ENCODE measurements at places on chromosomes 4 and X.

DNA sequence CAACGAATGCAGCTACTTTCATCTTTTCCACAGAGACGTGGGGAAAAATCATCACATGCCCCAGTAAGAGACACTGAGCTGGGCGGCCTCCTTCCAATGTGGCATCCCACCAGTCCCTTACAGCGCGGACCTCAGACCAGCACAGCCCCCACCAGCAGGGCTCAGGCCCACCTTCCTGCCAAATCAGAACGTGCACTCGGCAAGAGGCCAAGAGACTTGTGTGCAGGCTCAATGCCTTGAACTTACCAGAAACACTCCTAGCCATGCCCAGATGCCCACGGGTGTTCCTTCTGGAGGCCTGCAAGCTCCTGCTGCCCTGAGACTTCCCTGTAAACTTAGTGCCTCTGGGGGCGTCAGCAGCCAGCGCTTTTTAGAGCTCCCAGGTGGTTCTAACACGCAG lies 31.2 kb downstream of the WDR1 start:
- no peak for DNase-seq

DNA sequence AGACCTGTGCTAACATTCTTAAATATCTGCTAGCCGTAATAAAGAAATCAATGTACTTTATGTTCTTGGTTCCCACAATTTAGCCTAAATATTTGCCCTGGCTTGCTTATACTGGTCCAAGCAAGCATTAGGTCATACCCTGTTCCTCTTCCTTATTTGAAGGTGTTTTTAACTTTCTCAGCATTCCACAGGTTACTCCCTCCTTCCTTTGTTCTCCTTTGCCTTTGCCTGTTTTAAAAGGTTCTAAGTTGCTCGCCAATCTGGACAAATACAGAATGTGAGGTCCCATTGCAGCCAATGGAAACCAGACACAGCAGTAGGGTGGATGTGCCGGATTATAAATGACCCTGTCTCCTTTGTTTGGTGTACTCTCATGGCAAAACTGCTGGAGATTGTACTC lies 436.8 kb upstream of the PCDH7 start:
- no peak for DNase-seq

- DNase-seq: no peak
These were observed 114.3 kb upstream of the GPC4 start for GRCh38 chrX:133529578-133529977.

DNA sequence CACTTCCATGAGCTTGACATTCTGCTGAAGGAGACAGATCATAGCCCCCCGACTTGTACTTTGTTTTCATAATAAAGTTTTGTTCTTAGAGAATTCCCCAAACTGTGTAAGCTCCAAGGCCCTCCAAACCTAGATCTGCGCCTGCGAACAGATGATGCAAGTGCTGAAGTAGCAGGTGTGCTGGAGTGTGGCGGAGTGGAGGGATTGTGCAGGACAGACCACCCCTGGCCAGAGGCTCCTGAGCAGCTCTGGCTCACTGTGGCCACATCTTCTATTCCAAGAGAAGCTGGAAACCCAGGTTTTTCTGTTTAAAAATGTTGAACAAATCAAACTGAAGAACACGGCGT lies 46.4 kb downstream of the TBC1D14 start:
- DNase-seq: no peak

- no peak for DNase-seq
These were observed 78.7 kb downstream of the SUPT20HL2 start for GRCh38 chrX:24235084-24235710.

GRCh38 chr4:20359692-20360091 lies 108.0 kb downstream of the SLIT2 start:
- no peak for DNase-seq

GRCh38 chr4:140308366-140309123 lies 64.9 kb upstream of the SCOC start:
- no peak for DNase-seq

GRCh38 chr4:38765382-38765781 lies 17.4 kb downstream of the TLR10 start:
- DNase-seq: no peak

- DNase-seq: no peak
These were observed 61.6 kb upstream of the PRPS1 start for GRCh38 chrX:107566604-107567262.

- DNase-seq: no peak
These were observed 3.4 kb upstream of the SLC35A2 start for GRCh38 chrX:48914593-48915493.

DNA sequence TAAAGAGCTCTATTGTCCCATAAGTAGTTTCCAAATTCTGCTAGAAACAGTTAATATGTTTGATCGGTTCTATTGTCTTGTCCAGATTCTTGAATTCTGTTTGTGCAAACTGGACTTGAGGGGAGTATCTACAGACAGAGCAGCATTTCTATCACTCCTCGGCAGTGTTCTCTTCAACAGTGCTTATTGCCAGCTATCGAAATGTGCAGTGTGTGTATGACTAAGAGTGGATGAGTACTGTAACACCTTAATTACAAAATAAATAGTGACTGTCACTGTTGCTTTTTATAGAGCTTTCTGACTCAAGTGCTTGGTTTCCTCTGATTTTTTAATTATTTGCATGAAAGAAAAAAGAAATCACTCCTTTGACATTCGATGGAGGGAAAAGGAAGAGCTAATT lies 274.6 kb downstream of the RPA4 start:
- DNase-seq: no peak

- no peak for DNase-seq
These were observed 189.9 kb downstream of the INPP4B start for GRCh38 chr4:142656178-142656577.

GRCh38 chr4:71429962-71430361 lies 91.1 kb downstream of the SLC4A4 start:
- no peak for DNase-seq

GRCh38 chrX:48648336-48648751 lies 35.3 kb upstream of the WAS start:
- peak; percentile 7 for DNase-seq

DNA sequence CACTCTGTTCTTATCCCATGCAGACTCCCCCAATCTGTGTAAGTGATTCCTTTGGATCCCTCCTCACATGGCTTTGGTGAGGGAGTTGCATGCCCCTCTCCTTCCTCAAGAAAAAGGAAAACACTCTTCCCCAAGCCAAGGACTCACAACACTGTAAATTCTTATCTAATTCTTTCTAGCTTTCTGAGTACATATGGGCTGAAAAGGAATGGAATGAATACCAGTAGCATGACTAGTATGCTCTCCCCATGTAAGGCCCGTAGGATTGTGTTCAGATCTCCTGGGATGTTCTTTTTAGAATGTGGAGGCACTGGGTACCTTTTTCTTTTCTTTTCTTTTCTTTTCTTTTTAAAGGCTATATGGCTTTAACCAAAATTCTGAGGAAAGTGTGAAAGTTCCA lies 17.0 kb upstream of the MAGED1 start:
- no peak for DNase-seq

DNA sequence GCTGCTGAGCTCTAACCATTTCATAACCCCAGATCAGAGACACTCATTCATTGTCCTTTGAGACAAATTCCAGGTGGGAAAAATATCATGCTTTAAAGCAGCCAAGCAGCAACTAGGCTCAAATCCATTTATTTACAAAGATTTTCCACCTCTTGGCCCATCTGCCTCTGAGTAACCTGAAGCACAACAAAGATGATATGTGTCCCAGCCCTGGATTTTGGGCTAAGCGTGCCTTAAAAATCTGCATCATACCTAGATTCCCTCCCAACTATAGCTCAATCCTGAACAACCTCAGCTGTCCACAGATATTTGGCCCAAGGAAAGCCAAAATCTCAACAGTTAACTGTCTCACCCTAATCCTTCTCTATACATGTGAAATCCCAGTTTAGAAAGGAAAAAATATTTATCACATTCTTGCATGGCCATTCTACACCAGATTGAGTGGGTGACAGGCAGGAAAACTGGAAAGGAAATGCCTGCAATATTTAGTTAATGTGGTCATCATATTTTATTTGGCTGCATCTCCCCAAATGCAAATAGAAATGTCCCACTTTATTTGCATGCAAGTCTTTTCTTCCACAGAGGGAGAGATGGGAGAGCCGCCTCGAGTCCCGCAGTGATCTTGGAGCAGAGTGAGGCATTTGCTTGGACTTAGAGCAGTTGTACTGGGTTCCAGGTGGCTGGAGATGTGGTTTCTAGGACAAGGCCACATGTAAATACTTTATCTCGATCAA lies 146.4 kb upstream of the EOLA2 start:
- no peak for DNase-seq

DNA sequence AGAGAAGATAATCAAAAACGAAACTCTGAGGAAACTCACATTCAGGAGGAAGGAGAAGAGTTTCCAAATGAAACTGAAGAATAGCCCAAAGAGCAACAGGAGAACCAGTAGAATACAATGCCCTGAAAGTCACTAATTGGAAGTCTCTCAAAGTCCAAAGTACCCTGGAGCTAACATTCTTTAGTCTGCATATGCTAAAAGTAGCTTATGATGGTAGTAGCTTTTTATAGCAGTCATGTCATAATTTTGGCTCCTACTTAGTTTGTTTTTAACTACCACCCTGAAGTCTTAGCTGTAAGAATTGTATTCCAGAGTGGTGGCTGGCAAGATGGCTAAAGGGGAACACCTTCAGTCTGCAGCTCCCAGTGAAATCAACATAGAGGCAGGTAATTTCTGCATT lies 100.3 kb upstream of the FGF16 start:
- DNase-seq: no peak

DNA sequence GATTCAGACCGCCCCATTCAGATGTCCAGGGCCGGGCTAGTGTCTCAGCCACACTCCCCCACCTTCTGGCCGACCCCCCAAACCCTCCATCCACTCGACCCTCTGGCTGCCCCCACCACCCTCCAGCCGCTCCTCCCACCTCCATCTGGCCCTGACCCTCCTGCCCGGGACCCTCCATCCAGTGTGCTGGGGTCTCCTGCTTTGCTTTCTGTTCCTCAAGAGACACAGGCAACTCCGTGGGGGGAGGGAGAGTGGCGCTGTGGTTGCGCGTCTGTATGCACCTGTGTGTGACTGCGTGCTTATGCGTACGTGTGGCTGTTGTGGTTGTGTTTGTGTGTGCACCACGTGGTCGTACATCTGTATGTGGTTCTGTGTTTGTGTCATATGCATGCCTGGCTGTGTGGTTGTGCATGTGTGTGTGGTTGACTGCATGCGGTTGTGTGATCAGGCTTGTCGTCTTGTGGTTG lies 33.3 kb downstream of the CPLX1 start:
- DNase-seq: peak; percentile 32

- DNase-seq: no peak
These were observed 6.0 kb upstream of the CWH43 start for GRCh38 chr4:48979914-48980579.

GRCh38 chrX:140040386-140040785 lies 75.1 kb upstream of the CXorf66 start:
- no peak for DNase-seq

DNA sequence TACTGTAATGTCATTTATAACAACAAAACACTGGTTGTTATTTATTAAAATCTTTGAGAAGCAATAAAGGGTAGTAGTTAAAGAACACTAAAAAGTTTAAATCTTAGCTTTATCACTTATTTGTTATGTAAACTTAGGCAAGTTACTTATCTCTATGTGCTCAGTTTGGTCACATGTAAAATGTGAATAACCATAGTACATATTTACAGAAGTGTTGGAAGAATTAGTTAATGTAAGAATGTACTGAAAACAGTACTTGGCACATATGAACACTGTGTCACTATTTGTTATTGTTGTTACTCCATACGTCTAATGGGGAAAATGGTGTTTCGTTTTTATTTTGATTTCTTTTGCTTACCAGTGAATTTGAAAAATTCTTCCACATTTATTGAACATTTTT lies 9.1 kb downstream of the NEK1 start:
- DNase-seq: no peak

GRCh38 chrX:114626323-114626722 lies 42.4 kb downstream of the HTR2C start:
- no peak for DNase-seq

GRCh38 chr4:187302457-187303150 lies 578.9 kb upstream of the FAT1 start:
- no peak for DNase-seq

- peak; percentile 24 for DNase-seq
These were observed 253.5 kb upstream of the GATB start for GRCh38 chr4:152014280-152014679.

DNA sequence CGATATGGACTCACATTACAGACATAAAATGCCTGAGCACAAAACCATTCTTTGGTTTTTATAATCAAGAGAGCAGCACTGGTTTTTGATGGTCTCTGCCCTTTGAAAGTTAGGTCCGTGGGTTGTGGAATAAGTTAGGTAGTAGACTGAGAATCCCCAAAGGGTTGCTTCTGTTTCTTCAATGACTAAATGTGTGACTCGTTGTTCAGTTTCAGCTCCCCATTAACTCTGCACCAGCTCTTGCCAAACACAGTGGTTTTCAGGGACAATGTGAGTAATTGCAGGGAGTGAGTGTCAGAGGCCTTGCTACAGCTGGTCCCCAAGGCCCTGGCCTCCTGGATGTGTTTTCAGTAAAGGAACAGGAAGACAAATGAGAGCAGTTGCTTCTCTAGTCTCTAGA lies 24.8 kb downstream of the SMIM20 start:
- DNase-seq: no peak

GRCh38 chr4:56958111-56958517 lies 19.3 kb downstream of the NOA1 start:
- no peak for DNase-seq

DNA sequence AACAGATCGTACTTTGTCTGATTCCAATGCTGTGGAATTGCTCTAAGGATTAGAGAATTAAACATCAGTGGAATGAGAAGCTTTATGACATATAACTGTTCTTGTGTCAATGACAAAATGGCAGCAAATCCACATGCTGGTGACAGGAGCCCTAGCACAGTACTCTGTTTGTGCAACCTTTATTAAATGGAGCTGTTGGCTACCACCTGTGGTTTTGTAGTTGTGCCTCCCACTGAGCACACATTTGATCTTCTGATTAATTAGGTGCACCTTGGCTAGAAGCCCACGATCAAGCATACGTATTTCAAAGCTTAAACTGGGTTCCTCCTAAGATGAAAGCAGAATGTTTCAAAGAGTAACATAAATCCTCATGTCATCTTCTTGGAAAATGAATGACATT lies 394.0 kb upstream of the IGFBP7 start:
- DNase-seq: no peak

- DNase-seq: no peak
These were observed 52.3 kb upstream of the TRPC5OS start for GRCh38 chrX:111823703-111824102.

- no peak for DNase-seq
These were observed 7.9 kb upstream of the NALF2 start for GRCh38 chrX:69496183-69496582.

DNA sequence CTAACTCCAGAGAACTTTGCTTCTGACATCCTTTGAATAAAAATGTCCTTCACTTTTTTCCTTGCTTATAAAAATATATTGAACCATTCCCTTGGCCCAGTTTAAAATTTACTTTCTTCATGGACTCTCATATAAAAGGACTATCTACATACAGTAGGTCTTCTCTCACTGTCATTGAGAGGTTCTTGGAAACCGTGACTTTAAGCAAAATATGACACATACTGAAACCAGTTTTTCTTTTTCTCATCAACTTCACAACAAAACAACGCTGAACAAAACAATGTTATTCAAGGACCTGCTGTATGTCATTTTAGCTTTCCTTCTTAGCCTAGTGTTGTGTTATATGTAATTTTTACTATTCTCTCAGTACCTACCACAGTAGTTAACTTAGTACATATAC lies 496.8 kb downstream of the CENPC start:
- DNase-seq: no peak

- DNase-seq: no peak
These were observed 695.7 kb upstream of the AGA start for GRCh38 chr4:178137732-178138471.

GRCh38 chr4:6205973-6206372 lies 5.6 kb upstream of the JAKMIP1 start:
- DNase-seq: no peak

All from T-cell (primary cell).